ENCODE measurements at places on chromosomes 2 and 18. TPM values are rescaled to one million over a fixed set of nuclear protein-coding genes. Genes with fewer than 3 reads are reported as not detected.

Gene C2orf72
- not detected for total RNA-seq

Gene TRPM8
- total RNA-seq: 0.14 TPM

Gene GCG
- total RNA-seq: not detected

Gene SERPINB10
- 1.1 TPM for total RNA-seq

Gene ANKRD30BL
- total RNA-seq: 0.14 TPM

Gene DDX18
- 57.1 TPM for total RNA-seq

Gene LAMA1
- total RNA-seq: 12.5 TPM

Gene TXNDC2
- total RNA-seq: 0.22 TPM

Gene CDH20
- total RNA-seq: not detected

Gene SLC35G4
- total RNA-seq: 0.14 TPM

Gene SLC30A3
- not detected for total RNA-seq

Gene ALPG
- not detected for total RNA-seq

Data from placental pericyte (primary cell).